Stimulated activated CD8-positive, alpha-beta memory T cell treated with anti-CD3 and anti-CD28 coated beads, Interleukin-2, amount 100 ng/mL, for 48 hours (primary cell): ENCODE measurements at places on chromosomes 13 and 19.

DNA sequence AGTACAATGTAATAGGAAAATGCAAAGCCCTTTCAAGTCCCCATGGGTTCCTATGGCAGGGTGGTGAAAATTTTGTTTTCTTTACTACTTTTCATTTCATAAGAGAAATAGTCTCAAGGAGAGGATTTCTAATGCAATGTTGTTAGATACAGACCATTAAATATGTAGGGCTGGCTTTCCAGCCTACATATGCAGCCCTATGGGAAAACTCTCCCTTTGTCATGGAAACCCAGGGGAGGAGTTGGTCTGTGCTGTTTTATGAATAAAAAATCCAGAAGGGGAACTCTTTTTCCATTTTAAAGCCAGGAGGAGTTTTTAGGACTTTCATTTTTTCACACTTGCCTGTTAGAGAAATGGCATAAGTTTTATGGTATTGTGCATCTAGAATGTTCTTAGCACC lies 119.6 kb downstream of the DCT start:
- no peak for DNase-seq

- DNase-seq = no peak
Observed at GRCh38 chr13:85997587-85997986, 198.4 kb upstream of the SLITRK6 start.

- DNase-seq = no peak
Observed at GRCh38 chr13:76879883-76880270, 6.3 kb downstream of the KCTD12 start.

GRCh38 chr19:35882114-35882832 lies 13.9 kb downstream of the APLP1 start:
- no peak for DNase-seq

DNA sequence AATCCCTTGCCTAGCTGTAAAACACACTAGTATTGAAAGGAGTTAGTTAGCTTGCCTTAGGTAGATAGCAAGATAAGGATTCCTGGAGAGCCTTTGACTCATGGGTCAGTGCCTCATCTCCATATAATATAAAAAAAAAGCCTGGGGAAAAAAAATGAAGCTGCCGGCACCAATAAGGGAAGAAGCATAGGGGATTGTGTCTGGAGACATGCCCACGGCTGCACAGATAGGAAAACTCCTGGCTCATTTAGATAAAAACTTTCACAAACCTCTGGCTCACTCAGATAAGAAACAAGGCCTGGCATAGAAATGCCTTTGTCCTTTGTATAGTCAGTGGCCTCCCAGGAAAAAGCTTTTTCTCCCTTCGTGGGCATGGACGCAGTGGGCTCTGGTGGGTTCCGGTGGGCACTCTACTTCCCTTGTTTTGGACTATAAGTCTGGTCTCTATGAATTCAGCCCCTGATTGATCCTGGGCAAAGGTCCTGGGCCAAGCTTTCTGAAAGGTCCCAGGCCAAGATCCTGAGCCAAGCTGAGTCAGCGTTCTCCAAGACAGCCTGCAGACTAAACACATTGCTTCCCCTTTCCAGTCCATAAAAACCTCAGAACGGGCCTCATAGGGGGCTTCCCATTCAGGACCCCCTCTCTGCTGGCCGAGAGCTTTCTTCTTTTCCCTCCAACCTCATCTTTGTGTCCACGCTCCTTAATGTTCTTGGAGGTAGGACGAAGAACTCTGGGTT lies 4.9 kb upstream of the OR7A17 start:
- DNase-seq = no peak

DNA sequence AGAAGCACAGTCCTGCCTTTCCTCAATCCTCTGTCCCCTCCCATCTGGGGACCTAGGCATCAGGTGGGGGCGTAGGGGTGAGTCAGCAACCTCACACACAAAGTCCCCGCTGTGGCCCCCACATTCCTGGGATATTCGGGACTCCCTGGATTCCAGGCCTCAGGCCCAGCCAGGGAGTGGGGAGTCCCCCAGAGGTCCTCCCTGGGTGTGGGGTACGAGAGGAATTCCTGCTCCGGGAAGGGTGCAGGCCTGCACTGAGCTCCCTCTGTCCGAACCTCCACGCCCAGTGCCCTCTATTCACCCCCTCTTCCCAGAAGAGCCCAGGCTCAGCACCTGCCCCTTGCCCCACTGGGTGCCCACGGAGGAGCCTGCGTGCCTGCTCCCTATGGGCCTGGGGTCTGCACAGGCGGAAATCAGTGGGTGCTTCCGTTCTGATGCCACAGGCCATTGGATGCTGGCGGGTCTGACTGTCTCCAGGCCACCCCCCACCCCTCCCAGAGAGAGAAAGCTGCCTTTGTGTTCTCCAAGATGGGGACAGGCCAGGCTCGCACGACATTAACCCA lies 3.4 kb downstream of the CADM4 start:
- no peak for DNase-seq

- no peak for DNase-seq
Observed at GRCh38 chr13:73715114-73715910, 418.9 kb downstream of the KLF12 start.

GRCh38 chr13:38180670-38181069 lies 169.0 kb upstream of the UFM1 start:
- DNase-seq = no peak

DNA sequence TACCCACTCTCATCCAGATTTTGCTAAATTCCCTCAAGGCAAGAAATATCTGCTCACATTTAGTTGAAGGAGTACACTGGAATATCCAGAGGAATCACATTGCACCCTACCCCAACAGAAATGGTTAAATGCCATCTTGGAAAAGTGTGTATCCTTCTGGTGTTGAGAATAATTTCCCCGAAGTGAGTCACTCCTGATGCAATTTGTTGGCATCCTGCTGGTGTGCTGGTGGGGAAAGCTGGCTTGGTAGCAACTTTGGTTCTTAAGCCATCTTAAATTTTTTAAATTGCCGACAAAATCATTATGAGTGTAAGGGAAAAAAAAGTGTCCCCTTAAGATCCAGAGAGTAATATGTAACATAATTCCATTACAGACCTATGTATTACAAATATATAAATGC lies 337.3 kb upstream of the DACH1 start:
- DNase-seq = no peak

DNA sequence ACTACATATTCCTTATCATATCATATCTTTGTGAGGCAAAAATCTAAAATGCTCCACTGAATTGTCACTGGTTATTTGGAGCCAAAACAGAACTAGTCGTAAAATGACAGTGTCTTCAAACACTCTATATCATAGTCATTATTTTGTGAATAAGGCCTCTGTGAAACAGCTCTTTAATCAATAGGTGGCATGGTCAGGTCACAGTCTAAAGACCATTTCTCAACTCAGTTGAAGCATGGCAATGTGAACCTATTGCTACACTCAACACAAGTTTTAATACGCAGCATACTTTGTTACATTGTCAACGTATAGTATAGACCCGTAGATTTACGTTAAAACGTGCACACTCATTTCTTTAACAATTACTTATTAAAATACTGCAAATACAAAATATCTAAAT lies 131.3 kb upstream of the PCDH20 start:
- DNase-seq = no peak

DNA sequence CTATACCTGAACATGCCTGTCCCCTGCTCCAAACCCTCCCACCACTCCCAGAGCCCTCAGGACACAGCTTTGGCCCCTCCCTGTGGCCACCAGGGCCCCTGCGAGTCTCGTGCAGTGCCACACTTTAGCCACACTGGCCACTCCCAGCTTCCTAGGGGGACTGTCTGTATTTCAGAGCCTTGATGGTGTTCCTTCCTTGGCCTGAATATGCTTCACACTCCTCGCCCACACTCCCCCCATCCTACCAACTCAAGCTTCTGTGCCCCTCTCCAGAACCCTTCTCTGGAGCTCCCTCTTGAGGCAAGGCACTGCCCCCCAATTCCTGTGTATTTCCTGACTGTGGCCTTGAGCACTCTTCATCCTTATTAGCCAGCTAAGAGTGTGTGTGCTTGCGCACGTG lies 80.2 kb downstream of the DPF1 start:
- no peak for DNase-seq

- no peak for DNase-seq
Observed at GRCh38 chr19:318509-318774, 26.2 kb downstream of the MIER2 start.

GRCh38 chr13:40779049-40779448 lies 8.1 kb upstream of the MRPS31 start:
- no peak for DNase-seq

DNA sequence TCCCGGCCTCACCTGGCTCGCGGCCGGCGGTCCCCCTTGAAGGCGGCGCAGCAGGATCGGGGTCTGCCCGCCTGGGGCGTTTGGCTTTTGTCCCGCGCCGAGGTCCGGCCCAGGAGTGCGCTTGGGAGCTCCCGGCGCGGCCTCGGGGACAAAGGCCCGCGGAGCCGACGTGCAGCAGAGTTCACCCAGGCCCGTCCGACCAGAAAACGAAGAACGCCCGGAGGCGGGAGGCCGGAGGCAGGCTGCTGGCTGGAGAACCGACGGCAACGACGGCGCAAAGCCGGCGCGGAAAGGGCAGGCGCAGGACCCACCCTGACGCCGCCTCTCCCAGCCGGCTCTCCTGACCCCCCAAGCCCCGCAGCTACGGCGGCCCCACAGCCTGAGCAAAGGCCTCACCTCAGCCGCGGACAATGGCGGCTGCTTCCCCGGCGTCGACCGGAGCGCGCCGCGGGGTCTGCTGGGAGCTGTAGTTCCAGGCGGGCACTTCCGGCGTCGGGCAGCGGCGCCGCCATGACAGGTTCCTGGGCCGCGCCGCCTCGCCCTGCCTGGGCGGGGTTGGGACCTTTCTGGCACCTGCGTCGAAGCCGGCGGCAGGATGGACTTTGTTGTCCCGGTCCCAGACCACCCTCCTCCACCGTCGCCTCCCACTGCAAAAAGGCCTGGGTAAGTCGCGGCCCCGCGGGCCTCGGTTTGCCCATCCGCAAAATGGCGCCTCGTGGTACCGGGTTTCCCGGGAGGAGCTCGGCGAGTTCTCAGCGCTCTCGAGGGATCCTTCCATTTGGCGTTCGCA lies at the start of gene ZNF606:
TSS of gene ZNF606 (minus strand) at position 437 of the 790 bp plus-strand sequence. CDS start 1,501 bp downstream, outside the sequence.
- peak; percentile 76 for DNase-seq
